ENCODE measurements at places on chromosomes 4 and X.
A peak's percentile ranks its signal among the peaks of the same experiment; 100 is the strongest.

- DNase-seq = peak; percentile 95
Measured at GRCh38 chr4:99383833-99384392, 31.4 kb upstream of the ADH1C start.

- peak; percentile 91 for DNase-seq
Measured at GRCh38 chr4:156294577-156294976, 340.9 kb upstream of the CTSO start.

- DNase-seq = no peak
Measured at GRCh38 chr4:25104591-25104990, 55.7 kb downstream of the SEPSECS start.

DNA sequence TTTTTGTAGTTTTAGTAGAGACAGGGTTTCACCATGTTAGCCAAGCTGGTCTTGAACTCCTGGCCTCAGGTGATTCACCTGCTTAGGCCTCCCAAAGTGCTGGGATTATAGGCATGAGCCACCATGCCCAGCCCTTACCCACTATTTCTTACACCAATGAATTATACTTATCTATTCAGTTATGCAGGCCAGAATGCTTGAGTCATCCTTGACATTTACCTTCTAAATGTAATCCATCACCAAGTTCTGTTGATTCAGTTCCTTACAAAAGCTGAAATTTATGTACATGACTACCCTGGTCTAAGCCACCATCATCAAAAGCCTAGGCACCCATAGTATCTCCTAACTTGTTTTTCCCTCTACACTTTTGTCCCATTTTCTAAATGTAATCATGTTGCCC lies 585.7 kb downstream of the IL15 start:
- DNase-seq = no peak

DNA sequence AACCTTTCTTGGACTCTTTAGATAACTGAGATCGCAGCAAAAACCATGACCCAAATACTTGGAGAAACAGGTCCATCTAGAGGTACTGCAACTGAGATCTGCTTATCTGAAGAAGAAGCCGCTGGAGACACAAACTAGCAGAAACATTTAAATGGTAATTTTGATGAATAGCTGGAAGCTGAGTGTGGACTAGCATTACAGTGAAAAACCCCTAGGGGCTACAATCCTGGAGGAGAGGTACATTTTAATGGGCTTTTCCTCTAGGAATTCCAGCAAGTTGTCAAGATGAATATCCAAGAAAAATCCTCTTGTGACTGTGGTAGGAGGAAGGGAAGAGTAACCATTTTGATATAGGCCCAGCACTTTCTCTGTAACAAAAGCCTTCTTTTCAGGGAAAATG lies 592.5 kb upstream of the GRIA3 start:
- DNase-seq = peak; percentile 21

DNA sequence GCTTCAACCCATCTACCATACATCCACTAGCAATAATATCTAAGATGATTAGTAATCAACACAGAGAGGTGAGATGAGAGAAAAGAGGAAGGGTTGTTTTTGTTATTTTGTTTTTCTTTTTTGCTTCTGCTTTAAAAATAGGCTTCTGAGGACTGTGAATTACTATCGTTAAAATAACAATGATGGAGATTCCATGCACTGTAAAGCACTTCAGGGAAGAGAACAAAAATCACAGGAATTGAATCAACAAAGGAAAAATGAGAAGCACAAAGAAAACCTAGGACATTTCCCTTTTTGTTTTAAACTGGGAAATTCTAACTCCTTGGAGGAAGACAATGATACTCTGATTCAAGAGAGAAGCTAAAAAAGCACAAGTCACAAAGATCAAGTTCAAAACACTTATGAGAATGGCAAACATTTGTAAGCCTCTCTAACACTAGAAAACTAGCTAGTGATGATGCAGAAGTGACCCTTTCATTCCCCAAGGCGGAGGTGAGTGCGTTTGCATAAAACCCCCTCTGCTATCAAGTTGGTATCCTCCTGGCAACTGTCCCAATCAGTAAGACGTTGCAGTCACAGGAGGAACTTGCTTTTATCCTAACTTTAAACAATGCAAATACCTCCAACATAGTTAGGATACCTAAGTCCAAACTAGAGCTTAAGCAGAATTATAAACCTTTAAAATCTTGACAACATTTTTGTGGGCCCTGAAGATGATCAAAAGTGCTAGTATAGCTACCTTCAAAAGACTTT lies 308.5 kb downstream of the CAMK2D start:
- DNase-seq = peak; percentile 32

DNA sequence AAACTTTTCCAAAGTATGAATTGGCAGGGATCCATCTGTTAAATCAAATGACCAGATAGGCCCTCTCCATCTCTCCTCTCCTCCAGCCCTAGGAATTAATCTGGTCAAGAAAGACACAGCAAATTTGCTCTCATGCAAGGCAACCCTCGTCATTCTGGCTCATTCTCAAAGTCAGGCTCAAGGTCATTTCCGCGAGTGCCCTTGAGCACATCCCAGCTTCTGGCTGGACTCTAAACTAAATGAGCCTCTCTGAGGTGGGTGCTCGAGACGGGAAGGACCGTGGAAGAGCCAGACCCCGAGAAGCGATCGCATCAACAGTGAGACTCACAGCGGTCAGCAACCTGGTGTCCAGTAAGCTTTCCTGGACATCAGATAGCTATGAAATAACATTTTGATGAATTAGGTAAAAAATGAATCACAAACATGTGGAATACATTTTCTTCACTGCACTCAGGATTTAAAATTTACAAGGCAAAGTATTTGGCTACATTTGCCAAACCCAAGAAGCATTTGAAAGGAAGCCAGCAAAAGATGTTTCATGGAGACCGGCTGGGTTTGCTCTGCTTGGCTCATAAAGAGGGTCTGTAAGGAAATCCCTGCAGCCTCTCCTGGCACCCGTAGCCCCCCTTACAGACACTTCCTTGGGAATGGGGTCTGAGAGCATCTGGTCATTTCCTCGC lies 121.0 kb downstream of the ENPP6 start:
- DNase-seq = no peak

DNA sequence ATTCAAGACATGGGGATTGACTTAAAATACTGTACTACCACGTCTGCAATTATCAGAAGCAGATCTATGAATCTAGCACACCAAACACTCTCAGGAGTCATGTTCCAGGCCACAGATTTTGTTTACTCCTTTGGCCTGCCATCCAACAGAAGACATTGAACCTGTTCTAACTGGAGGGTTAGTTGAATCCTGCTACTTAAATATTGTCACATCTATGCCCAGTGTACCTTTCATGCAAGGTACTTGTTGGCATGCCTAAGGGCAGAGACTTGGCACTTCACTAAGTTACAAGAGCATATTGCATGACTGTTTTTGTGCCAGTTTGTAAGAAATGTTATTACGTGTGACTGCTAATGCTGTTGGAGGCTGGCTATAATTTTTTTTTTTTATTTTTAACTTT lies 126.9 kb upstream of the BCOR start:
- no peak for DNase-seq

- peak; percentile 24 for DNase-seq
Measured at GRCh38 chr4:183295711-183296110, 24.4 kb downstream of the CLDN22 start.

GRCh38 chr4:23374259-23374658 lies 515.6 kb downstream of the PPARGC1A start:
- no peak for DNase-seq

- no peak for DNase-seq
Measured at GRCh38 chr4:15658781-15659180, 3.6 kb upstream of the FBXL5 start.

DNA sequence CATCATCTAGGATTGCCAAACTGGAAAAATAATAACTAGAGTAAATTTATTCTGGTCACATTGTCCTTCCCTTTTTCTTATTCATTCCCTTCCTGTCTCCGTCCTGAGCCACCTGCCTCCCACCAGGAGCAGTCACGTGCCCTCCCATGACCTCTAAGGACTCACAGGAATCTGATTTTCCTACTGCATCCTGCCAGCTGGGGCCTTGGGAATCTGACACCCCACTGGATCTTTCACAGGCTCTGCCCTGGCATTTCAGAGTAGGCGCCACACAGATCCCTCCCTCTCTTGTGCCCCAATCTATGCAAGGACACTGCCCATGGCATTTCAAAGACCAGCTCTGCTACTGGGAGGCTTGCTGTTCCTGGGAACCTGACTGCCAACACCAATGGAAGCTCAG lies 520.5 kb downstream of the PPARGC1A start:
- DNase-seq = no peak

- no peak for DNase-seq
Measured at GRCh38 chr4:85420831-85421230, 54.1 kb upstream of the ARHGAP24 start.

DNA sequence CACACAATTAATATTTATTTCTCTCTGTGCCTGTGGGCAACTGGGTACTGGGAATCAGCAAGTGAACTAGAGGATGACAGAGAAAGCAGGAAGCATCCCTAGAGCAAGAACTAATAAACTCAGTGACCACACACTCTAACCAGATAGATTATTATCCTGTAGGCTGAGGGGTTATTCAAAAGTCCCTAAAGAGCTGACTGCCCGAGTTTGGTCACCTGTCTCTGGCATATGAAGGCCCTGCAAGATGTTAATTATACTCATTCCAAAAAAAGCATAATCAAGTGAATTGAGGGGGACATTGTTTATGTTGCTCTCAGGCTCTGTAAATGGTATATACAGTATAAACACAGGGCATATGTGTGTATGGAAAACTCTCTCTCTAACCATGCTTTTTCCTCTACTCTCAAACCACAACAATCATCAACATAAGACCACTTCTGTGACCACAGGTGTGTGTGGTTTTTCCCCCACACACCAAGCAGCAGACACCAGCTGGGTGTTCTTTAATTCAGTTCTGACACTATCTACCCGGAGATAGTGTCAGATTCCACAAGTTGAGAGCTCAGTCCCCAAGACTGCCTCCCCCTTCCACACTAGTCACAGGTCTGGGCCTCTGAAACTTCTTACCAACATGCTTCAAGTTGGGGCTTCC lies 6.2 kb upstream of the HPSE start:
- DNase-seq = no peak

GRCh38 chr4:26135331-26135730 lies 185.5 kb upstream of the RBPJ start:
- DNase-seq = peak; percentile 83

- peak; percentile 88 for DNase-seq
Measured at GRCh38 chr4:17232566-17233253, 279.2 kb downstream of the QDPR start.

DNA sequence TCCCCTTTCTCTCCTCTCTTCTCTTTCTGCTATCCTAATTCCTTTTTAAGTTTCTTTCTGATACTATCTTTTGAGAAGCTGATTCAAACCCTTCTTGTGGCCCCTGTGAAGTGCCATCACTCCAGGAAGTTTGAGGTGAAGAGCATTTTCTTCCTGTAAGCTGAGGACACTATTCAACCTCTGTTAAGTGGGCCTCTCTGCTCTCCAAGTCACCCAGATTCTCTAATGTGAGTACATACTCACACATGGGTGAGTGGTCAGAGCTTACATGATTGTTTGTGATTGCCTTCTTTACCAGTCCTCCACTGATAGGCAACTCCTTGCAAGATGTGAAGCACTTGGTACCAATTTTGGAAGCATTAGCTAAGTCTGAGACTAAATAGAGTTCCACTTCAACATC lies 18.4 kb upstream of the SMIM10L2A start:
- no peak for DNase-seq

GRCh38 chr4:69787879-69788278 lies 27.5 kb upstream of the SULT1B1 start:
- no peak for DNase-seq

- no peak for DNase-seq
Measured at GRCh38 chr4:82579932-82580331, 18.1 kb upstream of the TMEM150C start.

DNA sequence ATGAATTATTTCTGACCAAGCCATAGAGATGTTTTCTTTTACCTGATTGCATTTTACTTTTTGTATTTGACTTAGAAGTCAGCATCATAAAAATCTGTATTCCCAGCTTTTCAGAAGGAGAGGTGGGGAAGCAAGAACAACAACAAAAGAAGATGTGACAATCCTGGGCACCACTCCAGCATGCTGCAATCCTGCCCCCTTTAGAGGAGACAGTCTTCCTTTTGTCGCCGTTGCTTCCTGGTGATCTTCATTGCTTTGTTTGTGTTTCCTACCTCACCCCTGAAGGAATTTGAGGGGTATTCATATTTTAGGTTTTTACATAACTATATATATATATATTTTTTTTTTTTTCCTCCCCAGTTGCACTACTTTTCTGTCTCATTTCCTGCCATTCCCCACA lies 3.7 kb downstream of the QRFPR start:
- DNase-seq = no peak

DNA sequence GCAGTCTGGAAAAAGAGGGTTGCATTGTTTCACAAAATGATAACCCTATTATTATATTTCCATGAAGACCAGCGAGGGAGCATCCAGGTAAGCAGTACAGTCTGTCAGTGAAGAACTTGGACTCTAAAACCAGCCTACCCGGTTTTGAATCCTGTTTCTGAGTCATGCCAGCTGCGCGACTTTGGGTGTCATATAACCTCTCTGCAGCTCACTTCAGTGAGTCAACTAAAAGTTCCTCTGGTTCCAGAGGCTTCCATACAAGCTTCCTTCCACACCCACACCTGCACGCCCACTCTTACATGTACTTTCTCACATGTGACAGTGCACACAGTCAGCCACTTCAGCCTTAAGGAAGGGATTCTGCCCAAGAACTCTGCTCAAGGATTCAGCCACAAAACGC lies 49.8 kb upstream of the PRPS2 start:
- DNase-seq = no peak

- peak; percentile 54 for DNase-seq
Measured at GRCh38 chr4:2843941-2844584, 419 bp downstream of the ADD1 start.

- DNase-seq = no peak
Measured at GRCh38 chrX:75228854-75229253, 45.0 kb upstream of the UPRT start.

DNA sequence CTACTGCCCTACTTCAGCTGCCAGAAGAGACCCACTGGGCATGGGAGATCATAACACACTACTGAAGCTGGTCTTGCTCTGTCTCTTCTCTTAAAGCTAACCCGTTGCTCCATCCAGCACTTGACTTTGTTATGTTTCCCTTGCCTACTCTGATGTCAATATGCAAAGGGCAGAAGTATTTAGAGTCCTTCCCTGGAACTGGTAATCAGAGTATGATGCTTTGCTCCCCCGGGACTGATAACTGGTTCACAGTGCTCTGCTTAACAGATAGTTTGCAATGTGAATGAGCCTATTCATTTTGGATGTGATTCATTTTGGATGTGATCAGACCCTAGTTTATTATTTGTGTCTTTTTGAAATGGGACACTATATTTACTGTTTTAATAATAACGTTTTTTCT lies 12.3 kb upstream of the UCP1 start:
- DNase-seq = no peak
